ENCODE measurements at places on chromosomes 11 and 22.
A peak's percentile ranks its signal among the peaks of the same experiment; 100 is the strongest.

- no peak for DNase-seq
Observed at GRCh38 chr11:122788781-122789535, 49.3 kb upstream of the CRTAM start.

- no peak for DNase-seq
Observed at GRCh38 chr11:4048340-4048739, 46.3 kb upstream of the RRM1 start.

- DNase-seq: no peak
Observed at GRCh38 chr11:43904742-43905535, 24.3 kb downstream of the ALKBH3 start.

DNA sequence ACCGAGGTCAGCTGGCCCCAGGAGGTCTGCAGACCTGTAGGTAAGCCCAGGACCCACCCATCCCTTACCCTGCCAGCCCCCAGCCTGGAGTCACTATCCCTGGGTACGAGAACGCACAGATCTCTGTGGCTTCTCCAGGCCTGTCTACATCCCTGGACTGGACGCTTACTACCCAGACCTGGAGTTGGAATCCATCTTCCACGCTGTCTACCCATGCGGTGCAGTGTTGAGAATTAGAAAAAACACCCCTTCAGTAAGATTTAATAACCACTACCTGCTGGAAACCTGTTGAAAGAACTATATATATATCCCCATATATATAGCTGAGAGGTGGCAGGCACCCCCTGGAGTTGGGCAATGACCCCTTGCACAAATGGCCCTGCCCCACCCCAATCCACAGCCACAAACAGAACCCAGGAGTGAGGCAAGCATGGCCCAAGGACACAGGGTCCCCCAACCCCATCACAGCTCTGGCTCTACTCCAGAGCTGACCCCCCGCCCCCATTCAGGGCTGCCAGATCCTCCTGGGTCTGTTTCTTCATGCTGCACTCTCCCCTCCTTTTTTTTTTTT is 17.7 kb upstream of the RGL4 start:
- no peak for DNase-seq

GRCh38 chr11:122226810-122227379 is 110.9 kb upstream of the BLID start:
- DNase-seq: peak; percentile 44

DNA sequence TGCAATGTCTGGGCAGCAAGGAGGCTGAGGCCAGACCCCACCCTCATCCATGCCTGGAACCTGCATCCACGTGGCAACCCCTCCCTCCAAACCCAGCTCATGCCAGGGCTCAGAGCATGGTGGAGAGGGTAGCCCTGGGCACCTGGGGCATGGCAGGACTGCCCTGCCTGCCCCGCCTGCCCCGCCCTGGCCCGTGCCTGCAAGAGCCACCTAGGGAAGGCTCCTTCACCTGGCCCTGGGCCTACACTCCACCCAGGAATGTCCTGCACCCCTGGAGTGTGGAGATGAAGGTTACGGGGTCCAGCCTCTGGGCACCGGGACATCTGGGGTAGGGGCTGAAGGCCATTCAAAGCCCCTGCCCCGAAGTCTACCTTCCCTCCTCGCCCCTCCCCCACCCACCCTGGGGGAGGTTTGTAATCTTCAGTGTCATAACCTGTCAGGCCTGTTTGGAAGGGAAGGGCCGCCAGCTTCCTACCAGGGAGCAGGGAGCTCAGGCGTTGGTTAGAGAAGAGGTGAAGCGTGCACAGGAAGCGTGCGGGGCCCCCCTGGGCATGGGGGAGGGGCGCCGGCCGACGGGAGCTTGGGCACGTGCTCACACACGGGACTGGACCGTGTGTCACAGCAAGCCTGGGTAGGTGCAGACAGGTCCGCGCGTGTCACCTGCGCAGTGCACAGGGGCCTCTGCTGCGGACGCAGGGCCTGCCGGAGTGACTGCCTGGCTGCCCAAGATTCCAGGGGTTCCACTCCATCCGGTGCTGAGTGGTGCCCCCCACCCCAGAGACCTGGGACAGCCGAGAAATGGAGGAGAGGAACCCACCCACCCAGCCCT is 30.7 kb upstream of the TH start:
- peak; percentile 67 for DNase-seq

- DNase-seq: no peak
Observed at GRCh38 chr11:64032050-64032449, 3.7 kb upstream of the FLRT1 start.

- peak; percentile 93 for DNase-seq
Observed at GRCh38 chr22:42388130-42388797, 43.9 kb downstream of the NFAM1 start.

DNA sequence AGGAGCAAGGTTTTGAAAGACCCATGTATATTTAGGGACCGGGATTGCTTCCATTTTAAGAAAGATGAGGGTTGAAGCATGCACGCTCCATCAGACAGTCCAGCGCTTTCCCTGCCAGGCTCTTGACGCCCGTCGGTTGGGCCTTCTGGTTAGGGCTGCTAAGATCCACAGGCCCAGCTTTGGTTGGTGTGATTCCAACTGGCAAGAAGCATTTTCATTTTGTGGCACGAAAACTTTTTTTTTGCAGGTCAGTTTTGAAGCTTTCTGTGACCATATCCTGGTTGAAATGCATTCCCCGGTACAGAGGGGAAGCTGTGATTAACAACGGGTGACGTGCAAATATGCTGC is 34.3 kb upstream of the MPPED1 start:
- peak; percentile 54 for DNase-seq

DNA sequence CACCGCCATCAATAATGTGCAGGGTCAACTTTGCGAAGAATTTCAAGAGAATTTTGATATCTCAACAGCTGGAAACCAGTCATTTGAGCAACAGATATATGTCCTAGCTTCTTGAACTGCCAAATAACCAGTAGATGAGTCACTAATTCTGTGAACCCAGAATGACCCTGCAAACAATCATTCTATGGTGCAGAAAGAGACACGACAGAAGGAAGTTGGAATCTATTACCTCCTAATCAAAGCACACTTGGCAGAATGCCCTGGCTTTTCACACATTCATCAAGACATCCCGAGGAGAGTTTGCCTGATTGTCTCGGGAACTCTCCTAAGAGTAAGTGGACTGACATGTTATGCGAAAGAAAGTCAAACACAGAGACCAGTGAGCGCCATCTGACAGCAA is 621.1 kb downstream of the OPCML start:
- peak; percentile 56 for DNase-seq

- no peak for DNase-seq
Observed at GRCh38 chr11:69500285-69501120, 19.0 kb downstream of the LINC01488 start.

DNA sequence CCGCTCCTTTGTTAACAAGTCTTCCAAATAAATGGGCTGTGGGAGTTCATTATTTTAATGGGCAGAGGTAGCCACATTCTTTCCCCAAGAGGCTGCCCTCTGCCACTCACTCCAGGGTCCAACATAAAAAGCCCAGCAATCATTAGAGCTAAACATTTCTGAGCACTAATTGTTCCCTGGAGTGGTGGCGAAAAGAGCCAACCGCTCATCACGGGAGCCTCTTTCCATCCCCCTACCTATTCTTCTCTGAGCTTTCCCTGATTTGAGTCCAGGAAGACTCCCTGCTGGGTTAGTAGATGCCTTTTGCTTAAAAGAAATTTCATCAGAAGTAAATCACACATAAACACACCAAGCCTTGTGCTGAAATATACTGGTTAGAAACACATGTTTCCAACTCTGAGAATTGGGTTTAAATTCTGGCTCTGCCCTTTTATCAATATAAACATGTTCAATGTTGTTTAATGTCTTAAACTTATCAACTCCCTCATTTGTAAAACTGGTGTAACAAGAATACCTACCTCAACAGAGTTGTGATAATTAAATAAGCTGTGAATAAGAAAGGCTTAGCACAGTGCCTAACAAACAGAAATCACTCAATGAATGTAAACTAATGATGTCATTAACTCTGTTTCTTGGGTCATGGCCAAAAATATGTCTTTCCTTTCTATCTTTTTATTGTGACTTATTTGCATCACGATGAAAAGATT is at the start of gene OR5A2:
OR5A2 (minus strand) TSS at position 53 of the 707 bp plus-strand sequence. CDS start 3,460 bp downstream, outside the sequence.
- DNase-seq: no peak

DNA sequence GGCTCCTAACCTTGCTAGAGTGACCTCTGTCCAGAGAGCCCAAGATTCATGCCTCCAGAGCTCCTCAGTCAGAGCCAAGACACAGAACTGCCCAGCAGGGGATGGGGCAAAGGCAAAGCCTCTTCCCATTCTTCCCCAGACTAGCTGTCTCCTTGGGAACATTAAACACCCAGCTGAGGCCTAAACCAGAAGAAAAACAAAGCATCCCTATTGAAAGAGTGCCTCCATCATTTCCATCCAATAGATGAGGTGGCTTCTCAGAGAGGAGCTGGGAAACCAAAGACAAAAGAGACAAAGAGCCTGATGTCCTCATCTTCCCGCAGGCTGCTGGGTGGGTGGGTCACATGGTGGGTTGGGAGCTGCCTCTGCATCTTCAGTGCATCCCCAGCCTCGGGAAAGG is 37.4 kb downstream of the COMMD9 start:
- DNase-seq: no peak

Measured in tongue (tissue), 3 donors.